ENCODE measurements at places on chromosomes 12 and 14. TPM values are rescaled to one million over a fixed set of nuclear protein-coding genes. Genes with fewer than 3 reads are reported as not detected.
A peak's percentile ranks its signal among the peaks of the same experiment; 100 is the strongest.

PTCSC3 gene
- not detected for polyA plus RNA-seq

SLC17A8 gene
- 0.19 TPM for polyA plus RNA-seq

HIGD1C gene
- not detected for polyA plus RNA-seq

HOXC12 gene
- polyA plus RNA-seq, result not detected

GPRC5D gene
- polyA plus RNA-seq, result 0.49 TPM

DNA sequence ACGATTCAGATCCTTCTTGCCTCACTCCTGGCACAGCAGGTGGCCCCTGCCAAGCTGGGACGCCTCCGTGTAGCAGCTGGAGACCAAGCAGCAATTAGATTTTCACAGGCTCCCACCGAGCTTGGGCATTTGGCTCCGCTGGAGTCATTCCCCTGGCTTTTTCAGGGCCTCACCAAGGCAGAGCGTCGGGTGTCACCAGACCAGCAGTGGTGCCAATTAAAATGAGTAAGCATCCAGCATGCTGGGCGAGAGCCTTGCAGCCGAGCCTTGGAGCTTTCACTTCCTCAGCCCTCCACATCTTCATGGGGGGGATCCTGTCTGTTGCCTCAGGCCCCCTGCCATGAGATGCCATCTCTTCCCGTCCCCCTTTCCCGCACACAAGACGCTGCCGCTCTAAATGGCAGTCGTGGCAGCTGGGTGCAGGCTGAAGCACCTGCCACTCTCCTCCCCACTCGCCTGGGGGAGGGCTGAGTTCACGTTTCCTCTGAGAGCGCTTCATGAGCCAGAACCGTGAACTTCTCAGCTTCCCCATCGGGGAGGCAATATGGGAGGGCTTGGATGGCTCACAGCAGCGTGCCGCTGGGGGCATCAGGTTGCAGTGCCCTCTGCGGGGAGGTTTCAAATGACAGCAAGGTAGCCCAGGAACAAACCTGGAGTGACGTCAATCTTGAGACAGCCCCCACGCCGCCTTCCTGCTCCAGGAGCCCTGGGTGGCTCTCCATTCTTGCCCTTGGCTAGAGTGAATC is 11.7 kb downstream of the TPCN1 start:
- DNase-seq, result no peak

DNA sequence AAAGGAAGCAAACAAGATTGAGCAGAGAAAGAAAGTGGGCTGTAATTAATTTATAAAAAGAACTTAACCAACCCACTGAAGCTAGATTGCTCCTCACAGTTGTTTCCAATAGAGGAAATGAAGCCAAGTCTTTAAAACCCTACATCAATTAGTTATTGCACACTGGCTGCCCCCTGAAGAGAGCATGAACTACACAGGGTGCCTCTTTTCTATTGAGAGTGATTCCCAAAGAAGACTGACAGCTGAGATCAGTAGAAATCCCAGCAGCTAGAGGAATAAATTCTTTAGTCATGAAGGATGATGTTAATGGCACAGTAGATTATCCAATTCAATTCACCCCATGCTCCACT is 8.6 kb upstream of the USP15 start:
- no peak for DNase-seq

GRCh38 chr14:63899953-63900352 is 47.1 kb downstream of the SYNE2 start:
- DNase-seq, result no peak

- DNase-seq, result no peak
These were observed 213.4 kb downstream of the AKAP6 start for GRCh38 chr14:32542507-32542906.

GRCh38 chr14:96486705-96487104 is 15.5 kb upstream of the PAPOLA start:
- no peak for DNase-seq

DNA sequence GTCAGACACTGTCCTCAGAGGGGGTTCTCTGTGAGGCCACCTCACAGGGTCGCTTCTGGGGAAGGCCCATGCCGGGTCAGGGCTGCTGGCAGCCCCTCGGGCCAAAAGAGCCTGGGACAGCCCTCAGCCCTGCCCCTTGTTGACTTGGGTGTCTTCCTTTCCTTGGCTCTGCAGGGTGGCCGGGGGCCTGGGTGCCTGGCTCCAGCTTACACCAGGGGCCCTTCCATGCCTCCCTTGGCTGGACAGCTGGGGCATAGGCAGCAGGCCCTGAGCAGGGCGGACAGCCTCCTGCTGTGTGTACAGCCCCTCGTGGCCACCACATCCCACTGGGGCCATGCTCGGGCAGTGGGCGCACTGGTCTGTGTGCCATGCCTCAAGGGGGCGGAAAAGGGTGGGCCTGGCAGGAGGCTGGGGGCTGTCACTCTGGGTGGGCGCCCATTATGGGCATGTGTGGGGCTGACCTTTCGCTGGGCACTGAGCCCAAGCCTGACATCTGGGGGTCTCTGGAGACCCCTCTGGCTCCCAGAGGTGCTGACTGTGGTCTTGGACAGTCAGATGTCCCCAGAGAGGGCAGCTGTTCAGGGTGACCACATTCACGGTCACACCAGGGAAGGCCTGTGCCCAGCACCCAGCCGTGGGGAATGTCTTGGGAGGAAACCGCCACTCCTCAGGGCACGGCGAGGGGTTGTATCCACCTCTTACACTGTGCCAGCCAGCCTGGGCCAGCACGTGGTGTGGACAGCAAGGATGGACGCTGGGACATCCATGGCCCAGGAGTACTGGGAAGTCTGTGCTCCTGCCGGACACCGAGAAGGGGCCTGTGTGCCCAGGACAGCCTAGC is 313.3 kb downstream of the TMEM121 start:
- no peak for DNase-seq

- DNase-seq, result no peak
These were observed 62.8 kb downstream of the PPP2R5C start for GRCh38 chr14:101824339-101824727.

- DNase-seq, result no peak
These were observed at the start of gene BEGAIN for GRCh38 chr14:100587086-100587762. BEGAIN (minus strand) TSS chr14:100587417; CDS start chr14:100587290, 127 bp downstream.

- DNase-seq, result peak; percentile 25
These were observed 108.2 kb upstream of the SLC38A4 start for GRCh38 chr12:46933947-46934346.

DNA sequence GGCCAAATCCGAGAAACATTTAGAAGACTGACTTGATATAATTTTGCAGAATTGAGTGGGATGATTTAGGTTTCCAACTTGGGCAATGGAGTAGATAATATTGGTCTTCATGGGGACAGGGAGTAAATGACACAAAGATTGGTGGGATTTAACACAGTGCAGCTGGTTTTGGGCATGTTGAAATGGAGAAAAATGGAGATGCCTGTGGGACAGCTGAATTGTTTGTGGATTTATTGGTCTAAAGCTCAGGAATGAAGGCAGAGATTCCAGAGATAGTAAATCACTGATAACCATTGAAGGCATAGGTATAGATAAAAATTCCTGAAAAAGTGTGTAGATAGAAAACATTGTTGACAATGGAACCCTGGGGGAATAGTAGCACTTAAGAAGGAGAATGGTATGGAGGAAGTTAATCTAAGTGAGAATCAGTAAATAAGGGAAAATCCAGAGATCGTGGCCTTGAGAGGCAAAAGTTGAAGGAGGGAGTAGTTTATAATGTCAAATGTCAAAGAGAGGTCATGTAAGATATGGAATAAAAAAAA is 120.9 kb upstream of the ATP2B1 start:
- DNase-seq, result no peak

GRCh38 chr12:57632073-57632957 is 686 bp downstream of the B4GALNT1 start:
- no peak for DNase-seq

- no peak for DNase-seq
These were observed 46.1 kb upstream of the PPP2R5C start for GRCh38 chr14:101715210-101716076.

DNA sequence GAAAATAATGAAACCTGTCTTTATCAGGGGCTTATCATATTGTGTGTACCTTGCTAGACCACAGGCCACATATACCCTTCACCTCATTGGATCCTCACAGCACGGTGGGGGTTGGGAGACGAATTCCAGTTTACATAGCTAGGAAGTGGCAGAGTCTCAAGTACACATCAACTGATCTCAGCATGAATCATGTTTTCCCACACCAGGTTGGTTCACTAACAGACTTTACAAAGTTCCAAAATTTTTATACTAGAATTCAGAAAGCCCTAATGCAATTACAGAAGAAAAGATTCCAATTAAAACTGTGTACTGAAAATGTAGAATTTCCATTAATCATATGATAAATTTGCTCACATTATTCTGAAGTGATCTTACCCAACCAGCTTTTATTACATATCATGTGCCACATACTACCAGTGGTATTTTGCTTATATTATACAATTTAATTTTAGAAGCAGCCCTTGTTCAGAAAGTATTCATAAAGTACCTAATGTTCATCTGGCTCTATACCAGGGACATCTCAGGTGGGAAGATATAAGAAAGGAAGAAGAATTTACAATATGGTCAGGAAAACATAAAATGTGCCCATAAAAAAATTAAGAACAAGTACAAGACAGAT is 196.2 kb downstream of the ITPR2 start:
- no peak for DNase-seq

- DNase-seq, result peak; percentile 40
These were observed 179.9 kb upstream of the ATF7IP start for GRCh38 chr12:14185427-14186192.

DNA sequence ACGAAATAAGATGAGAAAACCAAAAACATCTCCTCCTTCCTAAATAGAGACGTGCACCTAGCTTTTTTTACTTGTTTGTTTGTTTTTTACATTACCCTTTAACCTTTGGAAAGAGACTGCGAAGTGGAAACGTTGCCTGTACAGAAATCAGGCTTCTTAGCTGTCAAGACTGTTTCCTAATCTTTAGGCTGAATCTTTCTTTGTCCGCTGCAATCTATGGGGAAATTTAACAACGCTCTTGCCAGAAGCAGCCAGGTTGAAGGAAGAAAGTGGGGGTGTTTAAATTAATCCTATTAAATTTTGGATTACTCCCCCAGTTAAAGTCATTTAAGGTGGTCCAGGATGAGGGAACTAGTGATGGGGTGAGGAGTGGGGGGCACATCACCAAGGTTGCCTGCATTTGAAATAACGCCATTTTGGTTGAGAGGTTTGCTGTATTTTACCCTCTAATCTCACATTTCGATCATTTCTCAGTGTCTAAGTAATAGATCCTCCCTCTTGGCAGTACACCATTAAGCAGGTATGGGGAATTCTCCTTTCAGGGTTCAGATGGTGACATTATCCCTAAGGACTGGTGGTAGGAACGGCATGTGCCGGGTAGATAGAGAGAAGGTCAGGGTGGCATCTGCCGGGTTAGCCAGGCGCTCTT is 2.6 kb downstream of the FLRT2 start:
- no peak for DNase-seq

- DNase-seq, result no peak
These were observed 238.8 kb downstream of the ANO2 start for GRCh38 chr12:5706247-5706646.

GRCh38 chr14:33996462-33996861 is 45.6 kb upstream of the EGLN3 start:
- DNase-seq, result no peak

DNA sequence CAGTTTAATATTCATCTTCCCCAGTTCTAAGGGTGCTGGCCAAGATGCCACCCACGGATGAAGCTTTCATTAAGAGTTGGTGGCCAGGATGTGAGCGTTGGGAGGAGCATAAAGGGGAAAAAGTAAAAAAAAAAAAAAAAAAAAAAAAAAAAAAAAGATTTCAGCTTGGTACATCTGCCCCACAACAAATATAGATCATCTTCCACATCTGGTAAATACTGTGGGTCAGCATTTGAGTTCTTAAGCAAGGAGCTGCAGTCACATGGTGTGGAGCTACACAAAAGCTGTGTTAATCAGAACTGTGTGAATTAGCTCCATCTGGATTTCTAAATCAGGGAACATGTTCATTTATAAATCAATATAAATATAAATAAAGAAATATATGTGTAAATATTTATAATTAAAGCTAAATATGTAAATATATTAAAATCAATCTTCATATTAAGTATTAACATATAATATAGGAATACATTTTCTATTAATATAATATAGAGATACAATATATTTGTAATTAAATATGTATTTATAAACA is 262.3 kb downstream of the NUAK1 start:
- DNase-seq, result no peak

- no peak for DNase-seq
These were observed 91.1 kb upstream of the CRY1 start for GRCh38 chr12:107184359-107184930.

All from left renal pelvis (tissue), 4 donors.